Lower lobe of right lung (tissue), 2 donors: ENCODE measurements at places on chromosomes 7 and 10. TPM values are rescaled to one million over a fixed set of nuclear protein-coding genes. Genes with fewer than 3 reads are reported as not detected.

The FAM170B gene
- not detected for total RNA-seq

The ELN gene
- total RNA-seq: 83.3 TPM

The CYP3A7 gene
- 0.21 TPM for total RNA-seq

The RELN gene
- total RNA-seq: 3.7 TPM

The TNKS2 gene
- 42.8 TPM for total RNA-seq

The HSPA12A gene
- 8.8 TPM for total RNA-seq

The ZNF425 gene
- 1.2 TPM for total RNA-seq

The GIMAP2 gene
- 46.9 TPM for total RNA-seq

The ATG9B gene
- 0.38 TPM for total RNA-seq

The MMRN2 gene
- total RNA-seq: 53.1 TPM

The STEAP4 gene
- 63.5 TPM for total RNA-seq

The OPN4 gene
- not detected for total RNA-seq

The IFIT1 gene
- total RNA-seq: 71.8 TPM

The TMEM130 gene
- total RNA-seq: 2.9 TPM

The ASAH2 gene
- total RNA-seq: not detected

The PNLIPRP3 gene
- not detected for total RNA-seq

The EMX2 gene
- not detected for total RNA-seq

The SEMA3E gene
- total RNA-seq: 8.8 TPM

The CDCA7L gene
- total RNA-seq: 33.9 TPM

The EBLN1 gene
- total RNA-seq: not detected

The C10orf90 gene
- not detected for total RNA-seq

The GNG11 gene
- 23.2 TPM for total RNA-seq

The POLR2J2 gene
- total RNA-seq: 14.8 TPM

The CRCP gene
- 35.5 TPM for total RNA-seq

The RARRES2 gene
- total RNA-seq: 144 TPM

The HTRA1 gene
- total RNA-seq: 45.3 TPM

The PTPN20 gene
- total RNA-seq: 4.0 TPM

The SPDYE16 gene
- total RNA-seq: 0.18 TPM

The NEBL gene
- total RNA-seq: 96.4 TPM

The CNOT4 gene
- total RNA-seq: 28.0 TPM

The LAMB4 gene
- total RNA-seq: not detected

The CPSF4 gene
- total RNA-seq: 26.8 TPM

The FEZF1 gene
- not detected for total RNA-seq

The CYP2C18 gene
- total RNA-seq: 0.65 TPM

The RPEL1 gene
- 0.30 TPM for total RNA-seq

The PDK4 gene
- 243 TPM for total RNA-seq

The IL6 gene
- 8.2 TPM for total RNA-seq

The LMOD2 gene
- not detected for total RNA-seq

The KCND2 gene
- total RNA-seq: 0.38 TPM

The NPY gene
- not detected for total RNA-seq
